Naive thymus-derived CD4-positive, alpha-beta T cell (primary cell): ENCODE measurements at places on chromosomes 11 and 22. TPM values are rescaled to one million over a fixed set of nuclear protein-coding genes. Genes with fewer than 3 reads are reported as not detected.
A peak's percentile ranks its signal among the peaks of the same experiment; 100 is the strongest.

TYR gene
- not detected in 2 replicates for total RNA-seq

CXCR5 gene
- total RNA-seq = 2.1 TPM

HMGXB4 gene
- 32.2 and 33.8 TPM in 2 replicates for total RNA-seq

DNA sequence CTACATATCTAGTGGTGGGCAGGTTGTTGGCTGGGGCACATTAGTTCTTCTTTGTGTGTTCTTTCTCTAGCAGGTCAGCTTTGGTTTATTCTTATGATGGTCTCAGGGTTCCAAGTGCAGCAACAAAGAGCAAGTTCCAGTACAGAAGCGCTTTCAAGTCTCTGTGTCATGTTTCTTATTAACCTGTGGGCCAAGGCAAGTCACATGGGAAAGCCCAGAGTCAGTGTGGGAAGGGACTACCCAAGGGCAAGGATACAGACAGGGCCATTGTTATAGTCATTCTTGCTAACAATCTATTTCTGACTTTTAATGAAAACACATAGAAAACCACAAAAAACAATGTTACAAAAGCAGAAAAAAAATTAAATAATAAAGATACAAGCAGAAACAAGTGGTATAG, 754.6 kb downstream of the TBC1D22A start:
- DNase-seq = no peak

DNA sequence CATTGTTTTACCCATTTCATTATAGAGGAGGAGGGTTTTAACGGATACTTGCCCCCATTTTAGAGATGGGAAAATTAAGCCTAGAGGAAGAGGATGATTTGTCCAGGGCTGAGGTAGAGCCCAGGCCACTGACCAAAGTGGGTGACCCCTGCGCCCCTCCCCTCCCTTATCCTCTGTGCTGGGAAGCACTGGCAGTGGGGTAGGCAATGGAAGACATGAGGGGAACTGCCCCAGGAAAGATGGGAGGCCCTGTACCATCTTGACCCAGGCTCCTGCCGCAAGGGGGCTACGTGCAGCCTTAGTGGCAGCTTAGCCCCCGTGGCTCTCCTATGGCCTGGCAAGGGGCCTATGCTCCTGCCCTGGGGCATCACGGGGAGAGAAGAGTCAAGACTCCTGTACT, 76.4 kb upstream of the MYOD1 start:
- no peak for DNase-seq

DNA sequence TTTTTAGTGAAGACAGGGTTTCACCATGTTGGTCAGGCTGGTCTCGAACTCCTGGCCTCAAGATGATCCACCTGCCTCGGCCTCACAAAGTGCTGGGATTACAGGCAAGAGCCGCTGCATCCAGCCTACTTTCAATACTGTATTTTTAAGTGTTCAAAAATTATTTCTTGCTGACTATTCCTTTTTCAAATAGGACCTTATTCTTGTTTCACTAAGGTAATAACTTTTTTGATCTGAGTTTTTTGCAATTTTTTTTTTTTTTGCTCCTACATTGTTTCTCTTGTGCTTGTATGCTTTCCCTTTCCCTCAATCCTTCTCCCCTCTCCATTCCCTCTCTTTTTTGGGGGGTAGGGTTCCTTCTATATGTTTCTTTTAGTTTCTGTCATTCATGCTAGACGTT, 73.1 kb downstream of the FAM168A start:
- no peak for DNase-seq

GRCh38 chr11:41306431-41306830, 153.0 kb downstream of the LRRC4C start:
- DNase-seq = no peak

DNA sequence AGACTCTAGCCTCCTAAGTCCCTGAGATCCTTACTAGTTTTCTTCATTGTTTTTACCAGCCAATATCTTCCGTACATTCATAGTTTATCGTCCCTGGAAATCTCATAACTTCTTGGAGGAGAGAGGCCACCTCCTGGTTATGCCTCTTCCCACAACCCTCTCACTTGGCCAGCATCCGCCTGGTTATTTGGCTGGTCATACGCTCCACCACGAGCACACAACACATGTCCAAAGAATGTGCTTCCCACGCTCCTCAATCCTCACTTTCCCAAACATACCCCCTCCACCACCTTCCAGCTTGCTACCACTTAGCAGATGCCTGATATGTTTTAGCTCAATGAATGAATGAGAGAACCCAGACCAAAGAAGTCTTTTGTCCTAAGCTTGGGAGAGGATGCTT, 83.5 kb upstream of the EIF3D start:
- no peak for DNase-seq

DNA sequence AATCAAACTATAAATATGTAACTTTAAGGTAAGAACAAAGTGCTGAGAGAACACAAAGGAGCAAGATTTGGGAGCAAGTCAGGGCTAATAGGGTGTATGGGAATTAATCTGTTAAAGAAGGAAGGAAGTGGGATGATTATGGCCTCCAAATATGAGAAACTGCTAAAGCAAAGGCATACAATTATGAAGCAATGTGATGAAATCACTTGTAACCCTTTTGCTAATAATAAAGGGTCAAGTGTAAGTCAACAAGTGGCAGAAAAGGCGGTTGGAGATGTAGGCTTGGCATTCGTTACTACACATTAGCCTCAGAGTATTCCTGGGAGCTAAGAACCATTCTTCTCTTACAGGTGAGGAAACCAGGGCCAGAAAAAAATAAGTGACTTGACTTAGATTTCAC, 1002.3 kb upstream of the TENM4 start:
- DNase-seq = no peak

DNA sequence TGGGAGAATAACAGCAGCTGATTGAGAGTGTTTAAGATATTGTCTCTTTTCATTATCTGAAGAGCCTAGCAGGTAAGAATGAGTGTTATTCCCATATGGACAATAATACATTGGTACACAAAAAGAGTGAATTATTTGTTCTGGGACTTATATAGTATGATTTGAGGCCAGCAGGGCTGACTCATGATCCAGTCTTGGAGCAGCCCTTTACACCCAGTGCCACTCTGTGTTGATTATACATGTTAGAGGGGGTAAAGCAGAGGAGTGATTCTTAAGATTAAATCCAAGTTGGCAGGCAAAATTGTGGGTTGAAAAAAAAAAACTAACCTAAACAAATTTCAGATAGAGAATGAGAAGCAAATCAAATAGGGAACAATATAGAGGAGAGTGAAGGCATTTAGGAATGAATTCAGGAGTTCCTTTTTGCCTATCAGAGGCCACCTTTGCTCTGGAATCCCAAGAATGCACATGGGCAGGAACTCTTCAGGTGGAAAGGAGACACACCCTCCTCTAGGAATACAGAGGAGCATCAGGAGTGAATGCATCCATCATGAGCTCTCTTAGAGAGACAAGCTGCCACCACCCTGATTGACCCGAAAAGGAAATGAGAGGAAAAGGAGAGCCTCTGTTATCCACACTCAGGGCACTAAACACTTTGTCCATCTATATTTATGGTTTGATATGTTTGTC, 19.2 kb upstream of the MRGPRX1 start:
- DNase-seq = no peak

DNA sequence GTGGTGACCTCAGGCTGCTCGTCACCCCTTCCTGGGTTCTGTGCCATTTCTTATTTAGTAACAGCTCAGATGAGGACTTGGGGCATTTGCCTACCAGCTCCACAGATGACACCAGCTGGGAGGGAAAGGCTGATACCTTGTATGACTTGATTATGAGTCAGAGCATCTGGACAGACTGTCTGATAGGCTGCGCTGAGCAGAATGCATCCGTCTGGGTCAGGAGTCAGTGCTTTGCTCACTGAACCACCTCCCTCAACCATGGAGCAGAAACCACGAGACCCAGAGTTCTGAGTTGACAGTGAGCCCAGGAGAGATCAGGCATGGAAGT, 6.8 kb downstream of the ST14 start:
- no peak for DNase-seq

GRCh38 chr22:49203091-49203858, 624.4 kb downstream of the BRD1 start:
- DNase-seq = no peak

DNA sequence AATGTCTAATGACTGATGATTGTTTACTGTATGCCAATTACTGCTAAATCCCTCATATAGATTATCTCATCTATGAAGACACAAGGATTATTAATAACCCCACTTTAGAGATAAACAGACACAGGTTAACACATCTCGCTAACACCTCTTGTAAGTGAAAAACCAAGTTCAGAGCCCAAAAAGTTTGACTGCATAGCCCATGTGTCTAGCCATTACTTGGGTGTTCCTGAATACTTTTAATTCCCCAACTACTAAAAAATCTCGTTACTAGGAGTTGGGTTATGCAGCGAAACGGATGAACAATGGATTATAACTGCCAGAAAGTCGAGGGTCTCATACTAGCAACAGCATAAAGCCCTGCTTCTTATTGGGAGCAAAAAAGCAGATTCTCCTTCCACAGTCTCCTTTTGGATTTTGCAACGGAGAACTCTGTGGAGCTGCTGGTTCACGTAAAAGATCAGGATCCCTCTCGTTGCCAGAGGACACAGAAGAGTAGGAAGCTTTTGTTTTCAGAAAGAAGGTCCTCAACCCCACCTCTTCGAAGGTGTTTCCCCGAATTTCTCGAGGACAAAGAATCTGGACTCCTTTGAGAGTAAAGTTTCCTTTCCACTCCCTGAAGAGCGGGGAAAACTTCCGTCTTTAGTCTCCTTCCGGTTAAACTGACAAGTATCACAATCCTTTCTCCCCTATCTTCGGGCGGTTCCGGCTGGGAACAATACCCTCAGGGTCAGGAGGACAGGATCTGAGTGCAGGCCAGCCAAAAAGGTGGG, 979 bp downstream of the ZBED5 start:
- DNase-seq = peak; percentile 11

DNA sequence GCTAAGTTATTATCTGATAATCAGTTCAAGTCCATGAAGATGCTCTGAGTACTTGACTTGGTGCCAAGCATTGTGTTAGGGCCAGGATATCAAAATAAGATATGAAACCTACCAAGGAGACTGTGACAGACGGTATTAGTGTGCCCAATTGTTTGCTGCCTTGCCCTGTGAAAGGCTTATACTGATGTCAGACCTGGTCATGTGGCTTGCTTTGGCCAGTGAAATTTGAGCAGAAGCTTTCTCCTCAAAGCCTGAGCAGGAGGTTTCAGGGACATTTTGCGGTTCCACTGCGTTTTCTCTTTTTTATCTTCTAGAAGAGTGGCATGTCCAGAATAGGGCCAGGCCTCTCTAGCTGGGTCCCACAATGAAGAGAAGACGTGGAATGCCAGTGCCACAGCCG, 15.8 kb upstream of the PKNOX2 start:
- no peak for DNase-seq
